ENCODE measurements at places on chromosomes 16 and 17. TPM values are rescaled to one million over a fixed set of nuclear protein-coding genes. Genes with fewer than 3 reads are reported as not detected.

Gene TEKT1
- 0.04 TPM for total RNA-seq

Gene ADAD2
- total RNA-seq: not detected

Gene ITGAX
- 1.1 TPM for total RNA-seq

Gene C16orf74
- total RNA-seq: 13.1 TPM

Gene DPEP2
- not detected for total RNA-seq

Gene TBC1D26
- total RNA-seq: not detected

Gene TMEM92
- total RNA-seq: 19.1 TPM

Gene SCARF1
- total RNA-seq: 0.23 TPM

Gene BAIAP2
- 117 TPM for total RNA-seq

Gene KRT26
- not detected for total RNA-seq

Gene CDT1
- total RNA-seq: 34.5 TPM

Gene CHST5
- total RNA-seq: 0.06 TPM
